CD8-positive, alpha-beta memory T cell (primary cell): ENCODE measurements at places on chromosomes 13 and 19. TPM values are rescaled to one million over a fixed set of nuclear protein-coding genes. Genes with fewer than 3 reads are reported as not detected.

DNA sequence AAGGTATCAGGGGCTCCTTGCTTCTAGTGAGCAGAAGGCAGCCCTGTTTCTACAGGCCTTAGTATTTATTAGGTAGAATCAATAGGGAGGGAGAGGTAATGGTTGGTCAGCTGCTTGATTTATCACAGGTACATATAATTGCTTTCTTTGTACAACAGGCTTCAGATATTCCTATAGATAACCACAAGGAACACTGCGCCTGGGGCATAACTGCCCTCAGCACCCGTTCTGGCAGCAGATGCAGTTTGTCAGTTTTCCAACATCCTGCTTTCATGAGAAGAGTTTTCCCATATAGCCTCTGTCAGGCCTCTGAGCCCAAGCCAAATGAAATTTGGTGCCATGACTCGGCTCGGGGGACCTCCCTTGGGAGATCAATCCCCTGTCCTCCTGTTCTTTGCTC, 12.4 kb upstream of the ZNF486 start:
- no peak overlapping the region for H3K4me3 ChIP-seq
- DNase-seq: no peak
- no peak overlapping the region for H3K27ac ChIP-seq
- no peaks in the 10 kb centered on the region for H3K27me3 ChIP-seq
- H3K36me3 ChIP-seq: no peaks in the 10 kb centered on the region

The PDE4C gene
- not detected for total RNA-seq

DNA sequence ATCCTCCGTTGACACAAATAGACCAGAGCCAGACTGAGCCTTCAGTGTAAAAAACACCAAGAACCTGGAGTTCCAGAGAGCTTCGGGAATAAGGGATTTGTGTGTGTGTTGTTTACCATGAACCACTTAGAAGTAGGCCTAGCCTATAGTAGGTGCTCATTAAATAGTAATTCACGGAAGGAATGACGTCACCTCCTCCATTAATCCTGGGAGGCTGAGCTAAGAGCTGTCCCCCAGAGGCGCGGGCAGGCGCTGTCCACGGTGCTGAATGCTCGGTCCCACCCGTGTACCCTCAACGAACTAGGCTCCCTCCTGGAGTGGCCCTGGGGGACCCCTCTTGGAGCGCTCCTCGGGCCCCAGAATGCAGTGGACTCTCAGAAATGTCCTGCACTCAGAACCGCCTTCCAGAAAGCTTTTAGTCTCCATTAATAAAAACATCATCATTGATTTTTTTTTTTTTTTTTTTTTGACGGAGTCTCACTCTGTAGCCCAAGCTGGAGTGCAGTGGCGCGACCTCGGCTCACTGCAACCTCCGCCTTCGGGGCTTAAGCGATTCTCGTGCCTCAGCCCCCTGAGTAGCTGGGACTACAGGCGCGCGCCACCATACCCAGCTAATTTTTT, 6.5 kb downstream of the UNC13A start:
- H3K36me3 ChIP-seq: no peaks in the 10 kb centered on the region
- H3K4me1 ChIP-seq: peaks cover 9% of the 10 kb centered on the region
- peaks cover 37% of the 10 kb centered on the region for H3K27me3 ChIP-seq

DNA sequence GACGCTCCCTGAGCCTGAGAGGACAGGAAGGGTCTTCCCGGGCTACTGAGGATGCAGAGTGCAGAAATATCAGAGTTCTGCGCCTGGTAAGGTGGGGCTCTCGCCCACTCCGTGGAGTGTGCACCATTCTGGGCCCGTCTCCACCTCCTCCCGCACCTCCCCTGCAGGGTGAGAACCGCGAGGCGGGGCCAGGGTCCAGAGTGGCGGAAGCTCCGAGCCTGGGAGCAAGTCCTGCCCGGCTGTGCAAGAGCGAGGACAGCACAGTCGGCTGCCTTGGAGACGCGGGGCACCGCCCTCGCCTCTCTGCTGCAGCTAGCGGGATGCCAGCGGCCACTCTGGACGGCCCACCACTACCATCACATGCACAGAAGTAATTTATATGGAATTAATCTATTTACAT, 2304.4 kb downstream of the PCDH9 start:
- H3K27ac ChIP-seq: no peak overlapping the region

DNA sequence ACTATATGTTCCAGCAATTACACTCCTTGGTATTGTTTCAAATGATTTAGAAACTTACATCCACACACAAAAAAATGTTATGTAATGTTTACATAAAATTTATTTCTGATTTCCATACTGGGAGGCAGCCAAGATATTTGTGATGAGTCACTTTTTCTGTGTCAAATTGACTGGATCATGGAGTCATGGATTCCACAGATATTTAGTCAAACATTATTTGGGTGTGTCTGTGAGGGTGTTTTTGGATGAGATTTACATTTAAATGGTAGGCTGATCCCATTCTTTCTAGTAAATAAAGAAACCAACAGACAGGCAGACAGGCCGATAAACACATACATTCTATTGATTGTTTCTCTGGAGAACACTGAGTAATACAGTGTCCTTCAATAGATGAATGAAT, 562.8 kb downstream of the SLITRK6 start:
- DNase-seq: no peak
- H3K4me3 ChIP-seq: no peak overlapping the region
- no peaks in the 10 kb centered on the region for H3K27me3 ChIP-seq

DNA sequence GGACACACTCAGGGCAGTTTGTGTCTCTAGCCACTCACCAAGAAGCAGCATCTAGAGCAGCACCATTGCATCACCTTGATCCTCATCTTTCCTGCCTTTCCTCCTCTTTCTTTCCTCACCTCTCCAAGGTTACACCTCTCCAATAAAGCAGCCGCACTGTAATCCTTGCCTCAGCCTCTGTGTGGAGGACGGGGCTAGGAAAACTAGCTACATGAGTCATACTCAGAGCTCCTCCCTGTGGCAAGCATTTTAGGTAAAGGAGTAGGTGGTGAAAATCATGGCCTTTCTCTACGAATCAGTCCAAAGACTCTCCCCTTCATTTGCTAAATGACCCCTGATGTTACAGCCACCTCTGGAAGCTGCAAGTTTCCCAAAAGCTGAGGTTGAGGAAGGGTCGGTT, 108.9 kb downstream of the DNAJC15 start:
- H3K4me1 ChIP-seq: peaks cover 7% of the 10 kb centered on the region
- H3K27me3 ChIP-seq: peaks cover 4% of the 10 kb centered on the region
- H3K4me3 ChIP-seq: no peak overlapping the region
- no peak for DNase-seq
- H3K36me3 ChIP-seq: no peaks in the 10 kb centered on the region

The OR7G3 gene
- total RNA-seq: not detected

DNA sequence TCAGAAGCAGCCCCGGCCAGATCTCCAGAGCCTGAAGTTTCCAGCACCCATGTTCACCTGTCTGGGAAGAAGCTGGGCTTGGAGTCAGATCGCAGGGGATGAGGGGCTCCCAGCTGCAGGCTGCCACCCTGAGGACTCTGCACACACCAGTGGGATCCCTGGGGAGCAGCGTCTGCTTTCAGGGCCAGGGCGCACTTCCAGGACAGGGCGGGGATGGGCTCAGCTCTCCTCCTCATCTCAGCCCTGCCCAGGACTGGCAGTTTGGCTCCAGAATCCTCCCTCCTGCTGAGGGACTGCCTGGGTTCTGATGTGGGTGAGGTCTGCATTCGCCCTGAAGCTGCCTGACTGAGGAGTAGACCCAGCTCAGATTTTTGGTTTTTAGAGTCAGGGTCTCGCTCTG, 3.5 kb downstream of the SLC7A9 start:
- no peak for DNase-seq
- no peak overlapping the region for H3K27ac ChIP-seq
- no peaks in the 10 kb centered on the region for H3K36me3 ChIP-seq
- no peak overlapping the region for H3K4me3 ChIP-seq

DNA sequence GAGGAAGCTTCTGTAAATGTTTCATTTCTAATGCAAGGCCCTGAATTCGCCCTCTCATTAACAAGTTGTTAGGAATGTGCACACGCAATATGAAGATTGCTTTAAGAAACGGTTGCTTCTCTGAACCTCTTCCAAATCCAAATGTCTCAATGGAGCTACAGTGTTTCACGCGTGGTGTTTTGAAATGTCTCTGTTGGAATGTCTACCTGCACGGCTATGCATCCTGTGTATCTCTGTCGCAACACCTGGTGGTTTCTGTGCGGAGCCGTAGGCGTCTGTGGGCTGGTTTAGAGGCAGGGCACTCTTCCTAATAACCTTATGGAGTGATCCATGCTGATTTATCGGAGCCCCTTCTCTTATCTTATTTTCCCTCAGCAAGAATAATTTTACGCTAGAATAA, 1584.2 kb upstream of the SLC10A2 start:
- no peak overlapping the region for H3K27ac ChIP-seq
- no peaks in the 10 kb centered on the region for H3K27me3 ChIP-seq
- no peaks in the 10 kb centered on the region for H3K4me1 ChIP-seq
- no peaks in the 10 kb centered on the region for H3K36me3 ChIP-seq

DNA sequence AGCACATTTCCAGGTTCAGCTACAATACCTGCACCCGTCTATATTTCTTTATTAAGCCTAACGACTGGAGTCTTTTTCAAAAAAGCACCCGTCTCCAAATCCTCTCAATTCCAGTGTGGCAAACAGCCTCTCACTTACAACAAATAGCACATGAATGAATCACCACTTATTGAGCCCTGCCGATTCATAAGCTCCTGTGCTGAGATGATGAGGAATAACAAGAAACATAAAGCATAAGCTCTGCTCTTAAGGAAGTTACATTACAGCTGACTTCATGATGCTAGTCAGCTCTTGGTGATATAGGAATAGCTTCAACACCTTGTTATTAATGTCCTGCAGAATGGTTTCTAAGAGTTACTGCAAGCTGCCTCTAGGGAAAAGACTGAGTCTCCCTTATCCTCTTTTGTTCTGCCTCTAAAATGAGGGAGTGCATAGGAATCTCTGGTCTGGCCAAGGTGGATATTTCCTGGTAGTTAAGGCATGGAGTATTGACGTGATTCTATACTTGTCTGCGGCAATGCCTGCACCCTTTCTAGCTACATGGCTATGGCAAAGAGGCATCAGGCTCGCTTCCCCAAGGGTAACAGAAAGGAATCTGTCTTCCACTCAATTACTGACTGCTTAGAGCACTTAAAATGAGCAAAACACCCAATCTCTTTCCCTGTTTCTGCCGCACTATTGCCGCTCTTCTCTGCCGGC, 195.7 kb downstream of the KLF12 start:
- H3K36me3 ChIP-seq: peaks cover 10% of the 10 kb centered on the region
- no peak overlapping the region for H3K4me3 ChIP-seq
- H3K4me1 ChIP-seq: peaks cover 33% of the 10 kb centered on the region
- H3K27me3 ChIP-seq: no peaks in the 10 kb centered on the region
- no peak for DNase-seq

The NCR1 gene
- not detected for total RNA-seq

DNA sequence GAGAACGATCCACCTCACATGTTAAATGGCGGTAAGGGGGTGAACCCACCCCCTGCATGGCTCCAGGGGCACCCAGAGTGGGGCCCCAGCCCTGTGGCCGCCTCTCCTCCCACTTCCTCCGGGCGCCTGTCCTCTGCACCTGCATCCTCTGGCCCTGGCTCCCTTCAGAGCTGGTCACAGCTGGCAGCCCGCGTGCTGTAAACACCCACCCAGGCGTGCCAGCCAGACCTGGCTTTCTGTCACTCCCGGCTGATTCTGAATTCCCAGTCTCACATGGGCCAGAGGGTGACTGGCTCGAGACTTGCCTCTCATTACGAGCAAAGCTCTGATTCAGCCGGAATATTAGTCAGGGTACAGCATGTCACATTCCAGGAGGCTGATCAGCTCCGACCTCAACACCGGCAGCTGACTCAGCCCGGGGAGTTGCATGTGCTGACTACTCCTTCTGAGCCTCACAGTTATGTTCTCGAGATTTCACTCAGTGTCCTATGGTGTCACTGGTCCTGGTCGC, 75.1 kb downstream of the GNG7 start:
- no peaks in the 10 kb centered on the region for H3K36me3 ChIP-seq
- no peak for DNase-seq
